ENCODE measurements at places on chromosomes 7 and 10.

GRCh38 chr10:109126541-109126940, 796.8 kb downstream of the XPNPEP1 start:
- DNase-seq: no peak

GRCh38 chr7:73909051-73909941, 48.3 kb downstream of the TMEM270 start:
- DNase-seq: no peak

DNA sequence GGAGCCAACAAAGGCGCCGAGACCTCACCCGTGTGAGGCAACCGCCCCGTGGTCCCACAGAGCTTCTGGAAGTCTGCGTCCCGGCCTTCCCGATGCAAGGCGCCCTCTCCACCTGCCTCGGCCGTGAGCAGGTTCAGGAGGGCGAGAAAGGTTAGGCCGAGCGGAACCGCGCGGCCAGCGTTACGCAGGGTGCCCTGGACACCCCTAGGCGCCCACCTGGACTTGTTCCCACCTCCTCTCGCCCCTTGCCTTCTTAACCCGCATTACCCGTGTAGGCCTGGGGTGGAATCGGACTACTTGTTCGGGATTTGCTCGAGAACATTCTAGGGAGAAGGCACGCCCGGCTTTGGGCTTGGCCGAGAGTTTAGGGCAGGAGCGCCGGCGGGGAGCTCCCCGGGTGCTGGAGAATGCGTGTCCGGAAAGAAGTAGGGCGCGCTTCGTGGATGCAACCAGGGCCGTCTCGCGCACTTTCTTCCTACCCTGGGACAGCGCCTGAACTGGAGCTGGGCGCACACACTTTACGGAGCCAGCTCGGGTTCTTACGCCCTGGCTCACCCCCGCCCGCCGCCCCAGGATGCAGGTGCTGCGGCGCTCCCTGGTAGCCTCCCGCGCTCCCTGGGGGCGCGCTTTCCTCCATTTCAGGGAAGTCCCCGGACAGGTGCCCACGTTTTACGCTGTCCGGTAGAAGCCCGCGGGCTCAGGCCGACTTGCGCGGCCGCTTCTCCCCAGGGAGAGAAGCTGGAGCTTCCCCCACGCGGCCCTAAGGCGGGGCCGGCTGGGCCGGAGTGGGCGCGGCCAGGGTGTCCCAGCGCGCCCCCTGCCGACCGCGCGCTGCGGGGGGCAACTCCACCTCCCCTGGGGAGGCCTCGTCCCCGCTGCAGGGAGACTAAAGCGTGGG, 74.5 kb downstream of the INSIG1 start:
- DNase-seq: no peak

DNA sequence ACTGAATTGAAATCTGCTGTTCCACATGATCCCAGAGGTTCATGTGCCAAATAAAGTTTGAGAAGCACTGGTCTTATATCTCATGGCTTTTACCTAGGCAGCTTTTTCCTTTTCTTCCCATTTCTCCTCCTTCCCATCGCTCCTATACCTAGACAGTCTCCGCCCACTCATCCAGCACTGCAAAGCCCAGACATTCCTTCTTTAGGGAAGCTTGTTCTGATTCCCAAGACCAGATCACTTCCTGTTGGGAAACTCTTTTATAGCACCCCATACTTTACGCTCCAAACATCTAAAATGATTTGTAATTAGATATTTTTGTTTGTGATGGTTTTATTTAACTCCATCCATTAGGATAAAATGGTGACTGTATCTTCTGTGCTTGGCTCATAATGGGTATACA, 75.9 kb downstream of the BMPER start:
- DNase-seq: no peak

- DNase-seq: no peak
Observed at GRCh38 chr10:6621536-6621935, 41.5 kb upstream of the PRKCQ start.

- no peak for DNase-seq
Observed at GRCh38 chr7:44224080-44224973, 23.5 kb downstream of the YKT6 start.

Data from activated T-helper 1 cell treated with Interleukin-2 at 50 U/mL for 16 hours (primary cell).